ENCODE measurements at places on chromosomes 5 and 9.
A peak's percentile ranks its signal among the peaks of the same experiment; 100 is the strongest.

DNA sequence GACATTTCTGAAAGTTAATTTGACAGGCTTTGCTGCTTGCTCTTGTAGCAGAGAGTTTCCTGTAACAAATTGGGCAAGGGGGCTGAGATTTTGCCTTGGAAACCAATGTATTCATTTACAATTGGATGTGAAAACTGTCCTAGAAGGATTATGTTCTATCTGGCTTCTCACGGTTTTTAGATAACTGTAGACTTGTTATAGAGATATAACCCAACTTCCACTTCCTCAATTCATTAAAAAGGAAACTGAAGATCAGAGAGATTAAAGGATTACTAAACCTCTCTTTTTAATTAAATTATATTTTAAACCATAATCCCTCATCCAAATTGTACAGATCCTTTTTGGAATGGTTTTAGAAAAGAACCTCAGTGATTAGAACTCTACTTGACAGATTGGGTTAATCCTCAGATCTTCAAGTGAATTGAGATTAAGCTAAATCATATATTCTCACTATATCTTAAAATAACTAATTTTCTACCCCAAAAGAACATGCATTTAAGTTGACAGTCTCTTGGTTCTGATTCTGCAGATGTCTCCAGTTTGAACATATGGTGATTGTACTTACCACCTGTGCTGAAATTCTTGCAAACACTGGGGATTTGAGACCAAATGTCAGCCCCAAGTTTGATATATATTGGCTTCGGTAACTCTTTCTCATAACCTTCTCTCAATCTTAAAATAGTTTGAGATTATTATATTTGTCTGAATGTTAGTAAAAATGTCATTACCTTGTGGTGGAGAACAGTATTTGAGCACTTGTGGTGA is 130.1 kb upstream of the C9orf72 start:
- no peak for DNase-seq

DNA sequence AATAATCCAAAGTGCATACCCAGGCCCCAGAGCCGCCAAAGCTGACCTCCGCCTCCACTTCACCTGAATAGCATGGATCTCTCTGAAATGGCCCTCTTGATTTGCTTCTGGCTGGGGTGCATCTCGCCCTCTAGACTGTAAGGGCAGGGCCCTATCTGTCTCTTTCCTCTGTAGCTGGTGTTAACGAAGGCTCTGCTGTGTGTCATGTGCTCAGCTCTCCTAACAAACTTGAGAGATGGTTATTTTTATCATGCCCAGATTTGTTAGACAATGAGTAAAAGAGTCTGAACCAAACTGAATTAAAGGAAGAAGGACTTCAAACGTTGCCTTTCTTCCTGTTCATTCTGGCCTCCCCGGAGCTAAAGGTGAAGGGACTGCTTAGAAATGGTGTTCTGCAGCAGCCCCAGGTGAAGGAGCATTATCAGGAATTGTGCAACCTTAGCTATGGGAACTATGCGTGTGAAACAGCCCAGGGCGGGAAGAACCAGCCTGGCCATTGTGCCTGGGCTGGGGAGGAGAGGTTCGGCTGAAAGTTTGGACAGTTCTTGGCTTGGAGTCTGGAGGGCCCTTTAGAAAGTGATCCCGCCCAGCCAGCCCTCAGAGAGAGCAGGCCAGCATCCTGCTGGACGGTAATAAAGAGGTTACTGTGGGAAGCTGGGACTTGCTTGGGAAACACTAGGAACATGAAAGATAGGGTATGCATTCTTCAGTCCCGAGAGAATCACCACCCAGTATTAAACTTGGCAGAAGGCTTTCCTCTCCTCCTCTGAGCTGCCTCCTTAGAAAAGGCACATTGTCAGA is 73.5 kb downstream of the WWC1 start:
- no peak for DNase-seq

GRCh38 chr9:106745457-106745856 is 117.5 kb upstream of the ZNF462 start:
- no peak for DNase-seq

DNA sequence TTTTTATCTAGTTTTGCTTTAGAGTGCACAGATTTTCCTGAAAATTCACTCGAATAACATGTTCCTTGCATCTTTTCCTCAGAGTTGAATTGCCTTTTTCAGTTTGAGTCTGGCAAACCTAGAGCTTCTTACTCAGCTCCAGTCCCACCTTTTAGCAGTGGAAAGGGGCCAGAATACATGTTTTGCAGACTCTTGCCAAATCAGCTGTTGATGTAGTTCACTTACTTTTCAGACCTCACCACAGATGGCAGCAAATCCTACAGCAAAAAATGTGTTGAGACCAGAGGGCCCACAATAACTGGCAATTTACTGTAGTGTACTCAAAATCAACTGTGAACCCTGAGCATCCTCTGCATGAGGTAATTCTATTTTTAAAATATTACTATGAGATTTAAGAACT is 545.2 kb upstream of the ACO1 start:
- DNase-seq = no peak

- DNase-seq = no peak
Measured at GRCh38 chr9:20684875-20685696, 1.0 kb downstream of the FOCAD start.

- DNase-seq = peak; percentile 72
Measured at GRCh38 chr5:73205305-73205704, 32.3 kb downstream of the TMEM174 start.

DNA sequence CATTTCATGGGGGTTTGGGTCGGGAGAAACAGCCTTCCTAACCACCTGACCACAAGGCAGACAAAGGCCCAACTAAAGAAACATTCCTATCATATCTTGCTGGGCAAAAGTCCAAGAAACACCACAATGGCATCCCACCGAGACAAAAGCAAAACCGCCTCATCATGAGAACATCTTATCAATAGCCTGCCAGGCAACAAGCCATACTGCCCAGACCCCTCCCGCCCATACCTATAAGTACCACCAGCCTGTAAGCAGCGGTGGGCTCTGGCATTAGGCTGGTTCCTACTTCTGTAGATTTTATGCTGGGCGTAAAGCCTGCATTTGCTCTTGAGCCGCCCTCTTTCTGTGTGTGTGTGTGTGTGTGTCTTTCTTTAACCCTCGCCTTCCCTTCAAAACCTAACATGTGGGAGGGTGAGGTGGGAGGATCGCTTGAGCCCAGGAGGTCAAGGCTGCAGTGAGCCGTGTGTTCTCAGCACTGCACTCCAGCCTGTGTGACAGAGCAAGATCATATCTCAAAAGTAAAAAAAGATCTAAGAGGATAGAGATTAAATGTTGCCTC is 56.9 kb downstream of the PDE6A start:
- DNase-seq = no peak

- DNase-seq = no peak
Measured at GRCh38 chr5:156540491-156540890, 213.5 kb downstream of the SGCD start.

GRCh38 chr5:113823696-113824095 is 310.2 kb downstream of the YTHDC2 start:
- DNase-seq = no peak

DNA sequence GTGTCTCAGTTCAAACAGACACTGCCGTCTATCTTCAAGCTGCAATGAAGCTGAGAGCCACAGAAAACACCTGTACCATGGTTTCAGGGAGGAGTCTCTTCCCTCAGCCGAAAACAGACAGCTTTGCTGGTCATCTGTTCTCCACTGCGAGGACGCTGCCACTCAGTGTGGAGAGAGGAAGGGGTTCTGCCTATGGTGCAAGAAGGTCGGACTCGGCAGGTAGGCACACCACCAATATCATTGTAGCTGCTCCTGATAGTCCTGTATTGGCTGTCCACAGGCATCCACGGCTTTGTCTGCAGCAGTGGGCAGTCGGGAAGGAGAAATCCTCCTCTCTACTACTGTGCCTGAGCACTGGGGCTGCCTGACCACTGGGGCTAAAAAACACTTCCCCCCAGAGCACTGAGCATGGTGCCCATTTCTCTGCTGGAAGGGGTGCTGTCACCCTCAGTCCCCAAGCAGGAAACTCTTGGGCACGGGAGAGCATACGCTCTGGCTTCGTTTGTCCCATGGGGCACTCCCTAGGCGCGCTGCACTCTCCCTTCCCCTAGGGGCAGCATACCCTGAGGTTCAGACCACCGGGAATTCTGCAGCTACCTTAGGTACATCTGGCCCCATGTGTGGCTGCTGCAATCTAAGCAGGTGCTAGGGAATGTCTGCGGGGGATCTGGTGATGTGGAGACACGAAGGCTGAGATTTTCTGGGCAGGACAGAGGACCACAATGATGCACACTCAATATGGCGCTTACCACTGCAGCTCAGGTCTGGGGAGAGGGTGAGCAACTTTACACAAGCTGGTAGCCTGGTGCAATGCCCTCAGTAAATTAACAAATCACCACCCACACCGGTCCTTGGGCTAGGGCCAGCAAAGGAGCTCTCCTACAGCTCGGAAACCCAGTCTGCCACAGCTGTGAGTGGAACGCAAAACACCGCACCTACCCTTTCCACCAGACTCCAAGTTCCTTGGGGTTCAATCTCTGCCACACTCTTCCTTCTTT is 880.9 kb upstream of the SEMA6A start:
- peak; percentile 8 for DNase-seq

- no peak for DNase-seq
Measured at GRCh38 chr9:9284201-9284600, 1328.6 kb downstream of the PTPRD start.

DNA sequence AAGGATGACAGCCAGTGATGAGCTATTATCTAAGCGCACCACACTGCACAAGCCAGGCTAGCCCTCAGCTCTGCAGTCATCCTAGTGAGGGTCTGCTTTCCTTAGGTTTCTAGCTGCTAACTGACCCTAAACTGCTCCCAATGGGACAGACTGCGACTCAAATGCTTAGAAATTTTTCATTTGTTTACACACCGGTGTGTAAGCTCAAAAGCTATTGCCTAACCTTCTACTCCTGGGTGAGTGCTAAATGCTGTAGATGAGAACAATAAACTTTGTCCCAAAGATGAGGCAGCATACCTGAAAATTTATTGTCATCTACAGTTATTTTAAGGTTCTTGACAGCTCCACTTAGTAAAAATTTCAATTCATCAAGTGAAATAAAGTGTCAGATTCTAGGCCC is 311.4 kb downstream of the TMEM167A start:
- DNase-seq = no peak

- no peak for DNase-seq
Measured at GRCh38 chr9:75669721-75670120, 220.8 kb upstream of the PCSK5 start.

DNA sequence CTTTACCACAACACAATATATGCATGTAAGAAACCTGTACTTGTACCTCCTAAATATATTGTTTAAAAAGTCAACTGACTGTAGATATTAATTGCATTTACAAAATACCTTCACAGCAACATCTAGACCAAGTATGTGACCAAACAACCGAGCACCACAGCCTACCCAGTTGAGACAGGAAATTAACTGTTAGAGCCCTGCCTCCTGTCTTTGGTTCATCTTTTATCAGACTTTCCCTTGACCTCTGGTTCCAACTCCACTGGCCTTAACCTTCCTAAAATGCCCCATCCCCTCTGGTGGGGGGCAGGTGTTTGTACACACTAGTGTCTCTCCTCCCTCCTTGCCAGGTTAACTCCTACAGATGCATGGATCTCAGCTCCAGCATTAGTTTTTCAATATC is 155.0 kb upstream of the PANK3 start:
- DNase-seq = no peak

DNA sequence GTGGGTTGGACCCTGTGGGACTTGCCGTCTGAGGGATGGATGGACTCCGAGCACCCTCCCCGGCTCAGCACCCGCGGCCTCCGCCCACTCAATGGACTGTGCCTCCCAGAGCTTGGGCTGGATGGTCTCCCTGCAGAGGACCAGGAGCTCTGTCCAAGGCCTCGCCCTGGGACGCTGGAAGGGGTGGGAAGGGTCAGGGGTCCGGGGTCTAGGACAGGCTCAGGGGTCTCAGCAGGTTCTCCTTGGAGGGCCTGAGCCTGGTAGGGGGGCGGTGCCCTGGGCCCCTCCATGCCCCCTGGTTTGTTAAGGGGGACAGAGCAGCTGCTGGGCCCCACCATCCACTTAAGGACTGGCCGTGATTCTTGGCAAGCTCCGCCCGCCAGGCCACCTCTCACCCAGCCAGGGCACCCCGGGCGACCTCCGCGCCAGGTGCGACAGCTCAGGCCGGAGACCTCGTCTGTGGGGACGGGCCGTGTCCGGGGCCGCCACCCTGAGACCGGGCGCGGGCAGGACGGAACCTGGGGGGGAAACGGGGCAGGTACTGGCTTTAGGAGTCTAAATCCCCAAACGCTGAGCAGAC is 29.2 kb downstream of the EXOC3 start:
- no peak for DNase-seq

GRCh38 chr9:38008168-38009034 is 60.6 kb downstream of the SHB start:
- DNase-seq = no peak

GRCh38 chr5:77849308-77849900 is 73.3 kb upstream of the TBCA start:
- no peak for DNase-seq

DNA sequence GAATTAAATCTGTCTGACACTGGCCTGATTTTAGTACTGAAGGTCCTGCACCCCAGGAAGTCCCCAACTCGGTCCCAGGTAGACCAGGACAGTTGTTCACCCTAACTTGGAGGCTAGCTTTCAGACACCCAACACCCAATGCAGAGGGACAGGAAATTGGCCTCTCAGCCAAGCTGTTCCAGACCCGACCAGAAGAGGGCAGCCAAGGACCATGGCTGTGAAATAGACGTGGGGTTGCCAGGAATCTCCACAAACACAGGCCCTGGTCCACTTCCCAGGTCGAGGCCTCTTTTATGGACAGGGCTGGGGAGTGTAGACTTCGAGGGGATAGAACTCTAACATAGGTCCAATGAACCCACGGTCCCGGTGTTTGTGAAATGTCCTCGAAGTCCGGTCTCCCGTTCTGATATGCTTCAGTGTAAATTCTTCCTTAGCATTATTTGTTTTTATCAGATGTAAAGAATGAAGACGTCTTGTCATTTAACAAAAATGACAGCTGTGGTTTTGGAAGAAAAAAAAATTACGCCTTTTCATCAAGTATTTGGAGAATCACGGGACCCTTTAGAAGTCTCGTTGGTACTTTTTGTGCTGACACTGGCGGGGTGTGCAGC is 260.3 kb upstream of the ADAMTS16 start:
- peak; percentile 42 for DNase-seq

GRCh38 chr5:79687889-79688288 is 1.7 kb upstream of the CMYA5 start:
- DNase-seq = no peak

DNA sequence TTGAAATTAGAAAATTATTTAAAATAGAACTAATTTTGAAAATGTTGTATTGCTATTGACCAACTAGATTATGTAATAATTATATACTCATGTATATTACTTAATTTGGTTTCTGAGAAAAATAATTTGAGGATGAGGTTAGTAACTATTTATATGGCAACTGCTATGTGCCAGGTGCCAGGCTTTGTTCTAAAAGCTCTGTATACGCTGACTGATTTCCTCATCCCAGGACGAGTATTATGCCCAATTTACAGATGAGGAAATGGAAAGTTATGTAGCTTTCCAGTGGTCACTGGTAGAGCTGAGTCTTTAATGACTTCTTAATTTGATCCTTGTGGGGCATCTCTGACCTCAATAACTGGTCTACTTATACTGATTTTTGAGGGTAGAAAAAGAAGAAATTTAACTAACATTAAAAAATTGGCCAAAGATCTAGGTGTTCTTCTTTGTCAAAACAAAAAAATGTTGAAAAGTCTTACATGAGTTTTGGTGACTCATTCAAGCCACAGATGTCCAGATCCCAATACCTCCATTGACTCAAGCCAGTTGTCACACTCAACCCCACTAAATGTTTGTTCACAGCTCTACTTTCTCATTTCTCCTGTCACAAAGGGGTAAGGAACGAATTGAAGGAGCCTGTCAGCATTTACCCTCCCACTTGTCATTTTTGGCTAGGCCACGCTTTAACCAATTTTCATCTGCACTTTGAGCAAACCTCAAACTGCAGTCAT is 228.1 kb upstream of the MEF2C start:
- DNase-seq = no peak

Measured in NCI-H774 (cell line).